Hypothalamus (tissue), 51 donors: ENCODE measurements at places on chromosomes 5 and 9.

- DNase-seq, result no peak
Observed at GRCh38 chr5:27462936-27463335, 424.6 kb upstream of the CDH9 start.

DNA sequence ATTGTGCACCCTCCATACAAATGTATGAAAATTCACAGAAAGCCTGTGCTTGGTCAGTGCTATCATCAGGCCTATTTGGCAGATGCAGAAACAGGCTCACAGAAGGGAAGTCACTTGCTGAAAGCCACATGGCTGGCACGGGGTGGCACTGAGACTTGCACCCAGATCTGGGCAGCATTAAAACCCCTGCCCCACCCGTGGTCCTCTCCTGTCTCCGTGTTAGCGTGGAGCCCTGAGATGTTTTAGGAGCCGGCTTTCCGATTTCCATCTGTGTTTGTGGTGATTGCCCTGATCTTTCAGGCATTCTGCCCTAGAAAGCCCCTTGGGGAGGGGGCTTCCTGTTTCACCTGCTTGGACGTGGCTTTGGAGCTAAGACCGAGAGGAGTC is 102.2 kb upstream of the IER5L start:
- DNase-seq, result no peak

- DNase-seq, result no peak
Observed at GRCh38 chr5:157713830-157714595, 17.2 kb upstream of the THG1L start.

GRCh38 chr5:93078082-93079038 is 502.7 kb downstream of the NR2F1-AS1 start:
- no peak for DNase-seq

DNA sequence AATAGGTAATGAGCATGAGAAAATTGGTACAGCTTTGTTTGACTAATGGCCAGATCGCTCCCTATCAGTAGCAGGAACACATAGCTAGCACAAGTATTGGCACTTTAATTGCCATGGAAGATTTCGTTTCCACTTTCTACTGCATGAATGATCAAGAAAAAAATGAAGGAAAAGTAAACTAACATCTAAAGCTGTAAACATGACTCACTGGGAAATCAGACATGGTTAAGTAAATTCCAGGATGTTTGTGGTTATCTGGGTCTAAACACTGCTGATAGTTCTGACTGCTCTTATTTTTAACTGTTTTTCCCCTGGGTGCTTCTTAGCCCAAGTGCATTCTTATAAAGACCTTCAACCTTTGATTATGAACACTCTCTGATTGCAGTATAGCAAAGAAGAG is 388.9 kb downstream of the NR2F1-AS1 start:
- DNase-seq, result no peak

DNA sequence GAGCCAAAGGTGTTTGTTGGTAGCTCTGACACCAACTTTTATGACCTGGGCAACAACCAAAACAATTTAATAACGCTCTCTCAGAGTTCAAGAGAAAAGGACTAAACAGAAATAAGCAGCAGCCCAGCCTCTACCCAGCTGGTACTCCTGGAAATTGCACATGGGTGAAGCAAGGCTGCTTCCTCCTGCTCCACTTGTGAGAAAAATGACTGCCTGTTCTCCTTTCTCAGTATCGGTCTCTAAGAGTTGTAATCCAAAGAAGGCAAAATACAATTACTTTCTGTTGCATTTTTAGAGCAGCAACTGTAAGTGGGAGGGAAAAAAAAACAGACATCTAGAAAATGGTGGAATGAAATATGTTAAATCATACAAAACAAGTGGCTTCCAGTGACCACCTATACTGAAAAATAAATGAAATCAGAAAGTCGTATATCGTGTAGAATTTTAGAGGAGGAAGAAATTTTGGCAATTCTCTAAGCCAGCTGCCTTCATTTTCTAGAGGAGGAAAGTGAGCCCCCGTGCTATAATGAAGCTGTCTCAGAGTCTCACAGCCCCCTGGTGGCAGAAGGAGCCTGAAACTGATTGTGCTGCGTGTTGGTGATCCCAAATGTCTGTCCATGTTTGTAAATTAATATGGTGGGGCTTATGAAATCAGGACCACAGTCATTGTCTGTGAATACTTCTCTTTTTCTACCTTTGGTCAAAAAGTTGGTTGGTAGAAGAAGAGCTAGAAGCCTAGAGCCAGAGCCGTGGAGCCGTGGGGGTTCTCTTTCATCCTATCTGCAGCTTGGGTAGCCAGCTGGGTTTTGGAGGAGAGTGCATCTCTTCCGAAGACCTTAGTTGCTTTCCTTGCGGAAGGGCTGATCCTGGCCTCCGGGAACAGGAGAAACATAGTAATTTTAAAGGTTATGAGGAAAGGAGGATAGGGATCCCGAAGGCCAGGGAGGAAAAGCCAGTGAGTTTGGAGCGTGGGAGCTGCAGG is 139.9 kb downstream of the PIP5K1B start:
- no peak for DNase-seq

DNA sequence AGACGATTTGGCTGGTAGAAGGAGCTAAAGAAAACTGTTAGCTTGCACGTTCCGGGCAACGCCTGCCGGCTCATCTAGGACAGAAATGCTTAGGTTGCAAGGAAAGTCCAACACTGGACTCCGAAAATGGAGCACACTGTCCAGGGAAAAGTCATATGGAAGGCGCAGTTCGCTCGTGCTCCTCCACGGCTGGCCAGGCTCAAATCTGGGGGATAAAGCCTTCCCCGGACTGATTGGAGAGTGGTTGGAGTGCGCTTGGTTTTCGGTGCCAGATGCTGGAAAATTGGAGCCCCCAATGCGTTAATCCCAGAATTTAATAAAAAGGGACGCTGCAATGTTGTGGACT is 955 bp downstream of the CDH6 start:
- DNase-seq, result no peak

- no peak for DNase-seq
Observed at GRCh38 chr5:31196309-31196708, 2.8 kb downstream of the CDH6 start.

GRCh38 chr5:178637356-178638074 is 10.7 kb upstream of the CLK4 start:
- DNase-seq, result no peak

- no peak for DNase-seq
Observed at GRCh38 chr5:24642022-24642421, 2.8 kb downstream of the CDH10 start.

DNA sequence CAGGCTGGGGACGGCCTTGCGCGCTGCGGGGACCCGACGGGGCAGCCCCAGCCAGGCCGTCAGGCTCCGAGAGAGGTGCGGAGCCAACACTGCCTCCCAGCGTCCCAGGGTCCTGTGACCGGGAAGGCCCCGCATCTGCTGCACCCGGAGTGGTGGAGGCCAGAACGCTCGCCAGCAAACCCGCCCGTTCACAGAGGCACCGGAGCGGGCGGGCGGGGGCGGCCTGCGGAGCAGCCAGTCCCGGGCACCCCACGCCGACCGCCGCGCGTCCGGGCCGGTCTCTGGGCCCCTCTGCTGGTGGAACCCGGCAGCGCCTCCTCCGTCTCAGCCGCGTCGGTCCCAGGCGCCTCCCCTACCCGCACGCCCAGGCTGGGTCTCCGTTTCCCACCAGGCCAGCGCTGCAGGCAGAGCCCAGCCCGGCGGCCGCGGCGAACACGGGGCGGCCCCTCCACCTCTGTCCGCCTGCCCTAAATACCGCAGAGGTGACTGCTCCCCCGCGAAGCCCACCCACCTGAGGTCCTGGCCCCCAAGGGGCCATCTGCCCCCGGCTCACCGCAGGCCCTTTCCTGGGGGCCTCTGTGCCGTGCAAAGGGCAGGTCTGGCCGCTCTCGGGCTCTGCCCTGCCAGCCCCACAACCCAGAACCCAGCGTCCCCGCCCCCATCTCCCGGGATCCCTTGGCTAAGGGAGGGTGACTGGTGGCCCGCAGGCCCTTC is 15.9 kb downstream of the EXD3 start:
- DNase-seq, result peak; percentile 18

- DNase-seq, result no peak
Observed at GRCh38 chr9:82148426-82148810, 159.8 kb downstream of the SPATA31D1 start.

DNA sequence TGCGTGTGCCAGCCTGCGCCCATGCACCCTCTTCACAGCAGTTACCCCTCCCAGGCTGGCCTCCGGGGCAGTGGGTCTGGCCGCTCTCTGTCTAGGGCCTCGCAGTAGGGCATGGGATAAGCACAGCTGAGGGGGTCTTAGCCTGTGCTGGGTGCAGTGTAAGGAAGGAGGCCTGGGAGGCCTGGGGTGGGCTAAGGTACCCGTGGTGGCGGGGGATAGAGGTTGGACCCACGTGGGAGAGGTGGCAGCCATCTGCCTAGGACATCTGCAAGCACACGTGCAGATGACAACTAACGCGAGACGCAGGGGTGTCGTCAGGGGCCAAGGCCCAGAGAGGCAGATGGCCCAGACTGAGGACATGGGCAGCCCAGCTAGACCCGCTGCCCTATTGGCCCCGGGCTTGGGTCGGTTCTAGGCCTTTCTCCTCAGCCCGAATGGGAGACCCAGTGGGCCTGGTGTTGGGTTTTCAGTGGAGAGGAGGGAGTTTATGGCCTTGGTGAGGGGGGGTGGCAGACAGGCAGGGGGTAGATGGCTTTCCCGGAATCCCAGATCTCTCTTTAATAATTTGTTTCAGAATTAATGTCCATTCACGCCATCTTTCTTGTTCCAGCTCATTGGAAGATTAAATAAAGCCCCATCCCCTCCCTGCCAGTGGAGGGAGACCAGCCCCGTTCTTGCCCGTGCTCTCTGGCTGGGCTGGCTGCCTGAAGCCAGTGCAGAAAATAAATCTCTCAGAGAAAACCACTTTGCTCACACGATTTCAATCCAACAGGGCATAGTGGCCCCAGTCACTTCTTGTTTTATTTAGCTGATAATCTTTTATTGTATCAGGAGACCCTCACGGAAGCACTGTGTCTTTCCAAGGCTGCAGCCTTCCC is 154.2 kb downstream of the GAPVD1 start:
- no peak for DNase-seq

GRCh38 chr9:109031241-109031640 is 17.9 kb upstream of the CTNNAL1 start:
- no peak for DNase-seq

DNA sequence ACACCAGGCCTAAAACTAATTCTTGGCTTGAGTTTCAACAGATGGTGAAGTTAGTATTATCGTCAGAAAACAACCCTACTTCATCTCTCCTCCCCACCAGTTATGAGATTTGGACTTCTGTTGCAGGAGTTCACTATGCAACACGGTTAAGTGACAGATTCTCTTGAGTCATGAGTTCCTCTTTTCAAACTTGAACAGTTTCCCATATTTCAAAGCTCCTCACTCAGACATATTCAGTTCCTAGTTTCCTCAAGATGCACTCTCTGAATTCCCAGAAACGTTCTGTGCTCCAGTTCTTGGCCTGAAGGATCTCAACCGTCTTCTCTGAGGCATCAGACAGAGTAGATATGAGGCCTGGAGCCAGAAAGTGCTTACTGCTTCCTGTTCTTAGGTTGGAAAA is 7.3 kb upstream of the PTGER4 start:
- no peak for DNase-seq

DNA sequence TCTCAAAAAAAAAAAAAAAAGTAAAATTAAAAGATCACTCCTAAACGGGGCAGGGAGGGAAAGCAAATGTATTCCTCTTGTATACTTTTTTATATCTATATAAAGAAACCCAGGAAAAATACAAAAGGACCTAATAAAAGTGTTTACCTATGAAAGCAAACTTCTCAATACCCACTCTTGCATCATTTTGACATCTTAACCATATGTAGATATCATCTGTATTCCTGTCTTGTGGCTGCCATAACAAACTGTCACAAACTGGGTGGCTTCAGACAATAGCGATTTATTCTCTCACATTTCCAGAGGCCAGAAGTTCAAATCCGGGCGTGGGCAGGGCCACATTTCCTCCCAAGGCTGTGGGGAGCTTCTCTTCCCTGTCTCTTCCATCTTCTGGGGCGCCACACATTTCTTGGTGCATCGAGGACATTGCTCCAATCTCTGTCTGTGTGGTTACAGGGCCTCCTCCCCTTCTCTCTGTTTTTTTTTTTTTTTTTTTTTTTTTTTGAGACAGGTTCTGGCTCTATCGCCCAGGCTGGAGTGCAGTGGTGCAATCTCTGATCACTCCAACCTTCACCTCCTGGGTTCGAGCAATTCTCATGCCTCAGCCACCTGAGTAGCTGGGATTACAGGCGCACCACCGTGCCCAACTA is 58.4 kb upstream of the IL17B start:
- DNase-seq, result no peak

DNA sequence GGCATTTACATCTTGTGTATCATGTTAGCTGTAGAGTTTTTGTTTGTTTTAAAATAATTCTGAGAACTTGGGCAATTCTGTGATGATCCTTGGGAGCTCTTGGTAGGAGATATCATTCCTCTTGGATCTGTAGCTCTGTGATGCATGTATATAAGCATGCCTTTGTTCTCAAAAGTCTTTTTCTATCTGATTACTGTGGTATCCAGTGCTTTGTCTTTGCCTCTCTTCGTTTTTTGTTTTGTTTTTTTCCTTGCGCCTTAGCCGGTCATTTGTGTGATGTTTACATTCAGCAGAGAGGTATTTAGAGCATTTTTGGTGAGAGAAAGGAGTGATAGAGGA is 110.0 kb downstream of the PAM start:
- DNase-seq, result no peak

GRCh38 chr5:38151878-38152277 is 106.5 kb upstream of the EGFLAM start:
- DNase-seq, result no peak

- no peak for DNase-seq
Observed at GRCh38 chr9:109013679-109014607, 644 bp upstream of the CTNNAL1 start.

- no peak for DNase-seq
Observed at GRCh38 chr5:172816925-172817562, 17.0 kb upstream of the ERGIC1 start.

DNA sequence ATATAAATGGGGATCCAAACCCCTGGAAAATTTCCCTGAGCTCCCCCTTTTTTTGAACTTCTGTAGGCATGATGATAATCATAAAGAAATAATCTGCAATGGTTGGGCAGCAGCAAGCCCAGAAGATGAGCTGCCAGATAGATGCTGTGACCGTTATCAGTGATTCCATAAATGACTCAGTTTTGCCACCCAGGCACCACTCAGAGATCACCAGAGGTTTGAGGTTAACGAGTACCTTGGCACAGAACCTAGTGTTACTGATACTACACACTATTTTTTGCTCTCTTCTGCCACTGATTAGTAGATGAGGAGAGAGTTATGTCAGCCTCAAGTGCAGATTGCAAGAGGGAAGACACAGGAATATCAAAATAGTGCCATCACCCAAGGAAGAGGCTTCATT is 199.3 kb upstream of the PTGER4 start:
- DNase-seq, result no peak

DNA sequence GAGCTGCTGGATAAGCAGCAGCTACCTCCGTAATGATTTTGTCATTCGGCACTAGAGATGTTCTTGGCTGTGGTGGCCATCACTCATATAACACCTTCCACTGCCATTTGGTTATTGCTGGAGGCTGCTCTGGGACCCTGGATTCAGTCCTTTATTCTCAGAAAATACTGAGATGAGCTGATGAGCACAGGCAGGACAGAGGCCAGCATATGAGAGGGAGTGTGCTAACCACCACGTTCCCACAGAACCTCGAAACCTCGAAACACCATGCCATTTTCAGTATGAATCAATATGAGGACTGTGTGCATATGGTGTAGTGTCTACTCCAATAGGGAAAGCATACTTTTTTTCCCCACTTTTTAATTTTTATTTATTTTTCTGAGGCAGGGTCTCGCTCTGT is 56.6 kb downstream of the ADAM19 start:
- no peak for DNase-seq

- no peak for DNase-seq
Observed at GRCh38 chr9:23743036-23743435, 83.0 kb downstream of the ELAVL2 start.
